ENCODE measurements at places on chromosomes 3 and 15. TPM values are rescaled to one million over a fixed set of nuclear protein-coding genes. Genes with fewer than 3 reads are reported as not detected.

GRCh38 chr3:2967871-2968270 is 142.3 kb downstream of the IL5RA start:
- no peak for DNase-seq

- no peak for DNase-seq
Observed at GRCh38 chr3:175150812-175151401, 291.8 kb downstream of the NAALADL2 start.

DNA sequence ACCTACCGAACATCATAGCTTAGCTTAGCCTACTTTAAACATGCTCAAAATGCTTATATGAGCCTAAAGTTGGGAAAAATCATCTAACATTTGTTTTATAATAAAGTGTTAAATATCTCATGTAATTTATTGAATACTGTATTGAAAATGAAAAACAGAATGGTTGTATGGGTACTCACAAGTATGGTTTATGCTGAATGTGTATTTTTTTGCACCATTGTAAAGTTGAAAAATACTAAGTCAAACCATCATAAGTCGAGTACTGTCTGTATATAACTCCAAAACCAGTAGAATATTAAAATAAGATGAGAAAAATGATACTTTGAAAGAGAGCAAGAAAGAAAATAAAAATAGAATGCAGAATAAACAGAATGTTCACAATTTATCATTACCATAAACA is 115.7 kb downstream of the ZNF280D start:
- DNase-seq: no peak

DNA sequence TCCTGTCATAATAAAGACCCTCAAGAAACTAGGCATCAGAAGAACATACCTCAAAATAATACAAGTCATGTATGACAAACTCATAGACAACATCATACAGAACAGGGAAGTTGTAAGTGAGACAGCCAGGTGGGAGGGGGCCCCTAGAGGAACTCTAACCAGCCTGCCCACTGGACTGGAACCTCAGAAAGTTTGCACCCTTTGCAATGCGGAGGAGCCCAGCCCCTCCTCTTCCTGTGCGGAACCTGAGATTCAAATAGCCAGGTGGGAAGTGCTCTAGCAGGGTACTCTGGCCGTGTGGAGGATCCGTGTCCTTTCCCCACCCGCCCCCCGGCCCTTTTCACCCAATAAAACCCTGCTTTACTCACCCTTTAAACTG is 387.0 kb upstream of the CBLB start:
- no peak for DNase-seq

DNA sequence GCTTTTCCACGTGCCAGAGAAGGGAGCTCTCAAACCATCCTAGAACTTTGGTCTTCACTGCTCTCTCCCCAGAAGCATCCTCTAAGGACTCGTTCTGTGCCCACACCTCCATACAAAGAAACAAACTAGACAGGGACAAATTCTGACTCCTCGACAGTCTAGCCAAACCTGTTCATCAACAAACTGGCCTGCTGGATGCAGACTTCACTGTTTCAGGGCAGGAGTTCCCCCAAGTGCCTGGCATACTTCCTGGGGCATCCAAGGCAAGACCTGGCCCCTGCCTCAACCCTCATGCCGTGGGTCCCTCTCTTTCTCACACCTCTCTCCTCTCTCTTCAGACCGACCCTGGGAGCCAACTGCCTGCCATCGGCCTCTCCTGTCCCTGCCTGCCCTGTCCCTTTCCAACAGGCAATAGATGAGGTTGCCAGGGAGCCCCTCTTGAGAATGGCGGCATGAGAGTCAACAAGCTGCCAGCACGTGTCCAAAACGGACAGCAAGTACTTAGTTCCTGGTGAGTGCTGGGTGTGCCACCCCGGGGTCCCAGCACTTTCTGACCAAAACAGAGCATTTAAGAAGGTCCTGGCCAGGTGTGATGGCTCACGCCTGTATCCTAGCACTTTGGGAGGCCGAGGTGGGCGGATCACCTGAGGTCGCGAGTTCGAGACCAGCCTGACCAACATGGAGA is 79.1 kb upstream of the HES1 start:
- DNase-seq: no peak

DNA sequence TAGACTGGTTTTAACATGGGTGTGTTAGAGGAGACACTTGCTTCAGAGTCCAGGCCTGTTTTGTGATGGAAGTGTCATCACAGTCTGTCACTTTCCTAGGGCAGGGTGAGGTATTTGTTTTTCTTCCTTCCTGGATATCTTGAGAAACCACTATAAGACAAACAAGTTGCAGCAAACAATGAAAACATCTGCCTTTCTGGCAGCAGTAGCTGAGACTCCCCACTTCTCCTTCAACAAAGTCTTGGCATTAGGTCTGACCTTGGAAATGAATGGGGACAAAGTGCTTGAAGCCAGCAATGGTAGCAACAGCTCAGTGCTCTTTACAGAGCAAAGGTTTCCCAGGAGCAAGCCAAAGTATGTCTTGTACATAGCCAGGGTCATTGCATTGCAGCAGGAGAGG is 64.6 kb downstream of the CD200 start:
- DNase-seq: no peak

DNA sequence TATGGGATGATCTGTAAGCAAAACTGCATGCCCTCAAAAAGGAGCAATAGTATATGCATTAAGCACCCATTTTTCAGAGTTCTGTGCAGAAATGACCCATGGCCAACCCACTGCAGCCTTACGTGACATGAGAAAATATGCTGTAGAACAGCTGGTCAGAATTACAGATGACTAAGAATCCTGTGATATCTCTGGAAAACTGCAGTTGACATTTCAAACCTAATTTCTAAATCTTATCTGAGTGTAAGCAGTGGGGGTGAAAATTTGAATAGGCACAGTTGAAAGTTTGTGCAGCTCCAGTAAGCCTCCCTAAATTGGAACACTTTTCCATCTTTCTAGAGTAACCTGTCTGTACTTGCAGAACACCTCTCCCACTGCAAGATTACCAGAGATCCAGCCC is 28.7 kb upstream of the COL6A6 start:
- DNase-seq: no peak

- no peak for DNase-seq
Observed at GRCh38 chr15:56917652-56918045, 795 bp upstream of the TCF12 start.

GRCh38 chr3:107411056-107411455 is 33.8 kb downstream of the CCDC54 start:
- DNase-seq: no peak

DNA sequence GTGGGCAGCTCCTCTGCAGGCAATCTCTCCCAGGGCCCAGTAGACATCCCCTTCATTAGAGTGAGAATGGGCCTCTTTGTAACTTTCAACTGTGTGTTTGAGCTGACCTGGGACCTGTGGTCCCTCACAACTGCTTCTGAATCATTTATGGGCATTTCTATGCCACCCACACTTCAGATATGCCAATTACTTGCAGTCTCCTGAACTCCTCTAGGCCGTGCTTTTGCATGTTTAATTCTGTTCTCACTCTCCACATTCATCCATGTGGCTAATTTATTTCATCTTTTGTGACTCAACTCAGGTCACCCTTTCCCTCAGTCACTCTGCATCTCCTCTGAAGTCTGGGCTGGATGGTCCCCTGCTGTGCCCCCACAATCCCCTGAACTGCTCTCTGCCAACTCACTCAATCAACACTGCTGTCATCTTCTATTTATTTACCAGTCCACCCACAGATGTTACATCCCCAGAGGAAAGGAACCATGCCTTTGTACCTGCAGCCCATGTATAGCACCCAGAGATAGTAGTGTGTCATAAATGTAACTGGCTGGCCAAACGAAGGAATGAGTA is 364.7 kb downstream of the EPHB1 start:
- DNase-seq: no peak

DNA sequence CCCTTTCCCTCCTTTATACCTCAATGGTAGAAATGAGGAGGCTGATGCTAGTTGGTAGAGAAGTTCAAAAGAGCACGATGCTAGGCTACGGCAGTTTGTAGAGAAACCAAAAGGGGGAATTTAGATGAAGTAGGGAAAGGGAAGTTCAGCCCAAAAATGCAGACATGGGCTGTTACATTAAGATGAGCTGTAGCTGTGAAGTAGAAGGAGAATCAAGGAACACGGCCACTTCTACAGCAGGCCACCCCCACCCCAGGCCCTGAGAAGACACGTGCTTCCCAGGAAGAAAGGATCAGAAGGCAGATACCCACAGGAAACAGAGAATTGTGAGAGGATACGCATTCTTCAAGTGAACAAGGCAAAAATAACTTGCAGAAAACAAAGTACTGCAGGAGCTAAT is 2.1 kb upstream of the PARP14 start:
- DNase-seq: no peak

DNA sequence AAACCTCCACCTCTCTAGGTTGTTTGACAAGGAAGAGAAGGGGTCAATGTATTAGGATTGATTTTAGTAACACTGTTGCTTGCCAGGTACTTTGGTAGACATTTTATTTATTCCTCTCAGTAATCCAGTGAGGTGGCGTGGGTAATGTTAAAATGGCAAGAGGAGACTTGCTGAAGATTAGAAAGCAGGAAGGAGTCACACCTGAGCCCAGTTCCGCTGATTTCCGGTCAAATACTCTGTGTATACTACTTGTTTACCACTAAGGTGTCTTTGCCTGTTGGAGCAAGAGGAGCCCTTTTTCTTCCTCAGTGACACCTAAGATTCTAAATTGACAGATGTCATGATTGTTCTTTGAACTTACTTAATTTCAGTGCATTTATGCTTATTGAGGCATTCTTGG is 1.7 kb downstream of the OXNAD1 start:
- DNase-seq: no peak

DNA sequence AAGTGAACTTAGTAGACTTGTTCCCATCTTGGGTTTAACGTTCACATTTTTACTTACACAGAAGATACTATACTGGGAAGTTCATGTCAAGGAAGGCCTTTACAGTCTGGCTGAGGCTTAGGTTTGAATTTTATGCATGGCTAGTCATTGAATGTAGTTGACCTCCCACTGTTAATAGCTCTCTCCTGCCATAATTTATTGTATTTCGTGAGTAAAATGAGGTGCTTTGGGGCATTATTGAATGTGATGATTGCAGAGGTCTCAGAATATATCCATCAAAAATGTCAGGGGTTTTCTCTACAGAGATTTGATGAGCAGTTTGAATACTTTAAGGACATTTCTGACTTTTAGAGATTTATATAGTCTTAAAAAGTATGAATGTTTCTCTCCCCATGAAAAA is 356.6 kb upstream of the GRM7 start:
- no peak for DNase-seq

GRCh38 chr3:32245200-32245599 is 6.7 kb downstream of the CMTM8 start:
- DNase-seq: peak; percentile 23

GRCh38 chr3:122785231-122785630 is 8.4 kb downstream of the HSPBAP1 start:
- no peak for DNase-seq

DNA sequence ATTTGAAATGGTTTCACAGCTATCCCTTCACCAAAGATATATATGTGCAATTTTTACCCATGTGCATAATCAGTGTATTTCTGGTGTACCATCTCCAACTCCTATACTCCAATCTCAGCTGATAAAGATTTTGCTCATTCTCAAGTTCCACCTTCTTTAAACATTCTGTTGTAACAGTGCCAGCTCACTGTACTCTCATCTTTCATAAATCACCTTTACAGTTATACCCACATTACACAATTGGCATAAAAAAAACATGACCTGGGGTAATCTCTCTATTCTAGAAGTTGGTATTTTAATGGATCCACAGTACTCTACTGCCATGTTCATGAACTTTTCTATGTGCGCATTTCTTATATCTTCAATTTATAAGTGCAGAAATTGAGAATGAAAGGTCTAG is 339.9 kb upstream of the DPH6 start:
- DNase-seq: no peak

DNA sequence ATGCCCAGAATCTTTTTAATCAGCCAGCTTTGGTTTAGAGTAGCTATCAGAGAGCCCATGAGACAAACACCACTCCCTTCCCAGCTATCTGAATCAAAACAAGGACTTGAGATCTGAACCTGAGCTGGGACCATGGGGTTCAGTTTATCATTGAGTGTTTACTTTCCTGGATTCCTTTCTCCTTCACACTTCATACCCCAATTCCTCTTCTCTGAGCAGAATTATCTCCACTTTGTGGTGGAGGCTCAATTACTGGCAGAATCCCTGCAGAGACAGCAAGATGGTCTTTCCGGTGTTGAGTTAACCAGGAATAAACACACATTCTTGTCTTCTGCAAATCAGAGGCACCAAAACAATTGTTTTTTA is 102.4 kb downstream of the RPL22L1 start:
- DNase-seq: no peak

DNA sequence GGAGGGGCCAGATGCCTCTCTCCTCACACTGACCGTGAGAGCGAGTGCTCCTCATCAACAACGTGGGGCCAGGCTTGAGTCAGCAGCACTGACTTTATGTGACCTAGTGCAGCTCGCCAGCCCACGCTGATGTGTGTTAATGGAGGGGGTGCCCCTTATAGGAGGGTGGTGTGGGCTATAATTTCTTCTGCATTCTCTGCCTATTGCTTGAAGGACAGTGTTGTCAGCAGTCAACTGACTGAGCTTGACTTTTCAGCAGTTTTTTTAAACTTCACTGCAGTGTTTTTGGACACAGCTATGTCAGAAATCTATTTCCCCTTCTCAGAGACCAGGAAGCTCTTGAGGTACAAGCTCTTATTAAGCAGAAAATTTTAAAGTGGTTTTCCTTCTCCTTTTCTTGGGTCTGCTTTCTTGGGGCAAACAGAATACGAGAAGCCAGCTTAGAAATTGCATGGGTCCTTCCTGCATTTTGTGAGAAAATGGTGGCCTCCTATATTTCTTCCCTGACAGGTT is 304.8 kb upstream of the CTDSPL start:
- DNase-seq: no peak

- DNase-seq: no peak
Observed at GRCh38 chr15:100341239-100341749, 481 bp downstream of the ADAMTS17 start.

- DNase-seq: no peak
Observed at GRCh38 chr3:178558637-178559036, 22.4 kb downstream of the KCNMB2 start.

Gene ZMAT3
- total RNA-seq: 21.9 TPM

Gene CCR8
- not detected for total RNA-seq

Gene CYP11A1
- 1.0 TPM for total RNA-seq

Gene GMNC
- not detected for total RNA-seq

Gene LRRN1
- 2.5 TPM for total RNA-seq

Gene SERINC4
- total RNA-seq: 0.57 TPM

Gene KBTBD12
- not detected for total RNA-seq

Gene NOX5
- total RNA-seq: not detected

Gene SPSB4
- not detected for total RNA-seq

Gene GOLGA8R
- total RNA-seq: 6.9 TPM

Gene ETV5
- total RNA-seq: 1.3 TPM

Data from naive thymus-derived CD4-positive, alpha-beta T cell (primary cell).